ENCODE measurements at places on chromosomes 2 and 18.

- no peaks in the 10 kb centered on the region for H3K4me1 ChIP-seq
- no peaks in the 10 kb centered on the region for H3K27me3 ChIP-seq
- H3K36me3 ChIP-seq, result no peaks in the 10 kb centered on the region
- no peak overlapping the region for H3K27ac ChIP-seq
- no peak for DNase-seq
Measured at GRCh38 chr18:12574494-12575185, 83.3 kb downstream of the SPIRE1 start.

GRCh38 chr18:2908946-2909335, 62.1 kb downstream of the EMILIN2 start:
- H3K36me3 ChIP-seq, result peaks cover 39% of the 10 kb centered on the region
- no peak for DNase-seq
- no peak overlapping the region for H3K4me3 ChIP-seq
- H3K27ac ChIP-seq, result no peak overlapping the region
- peaks cover 20% of the 10 kb centered on the region for H3K4me1 ChIP-seq

DNA sequence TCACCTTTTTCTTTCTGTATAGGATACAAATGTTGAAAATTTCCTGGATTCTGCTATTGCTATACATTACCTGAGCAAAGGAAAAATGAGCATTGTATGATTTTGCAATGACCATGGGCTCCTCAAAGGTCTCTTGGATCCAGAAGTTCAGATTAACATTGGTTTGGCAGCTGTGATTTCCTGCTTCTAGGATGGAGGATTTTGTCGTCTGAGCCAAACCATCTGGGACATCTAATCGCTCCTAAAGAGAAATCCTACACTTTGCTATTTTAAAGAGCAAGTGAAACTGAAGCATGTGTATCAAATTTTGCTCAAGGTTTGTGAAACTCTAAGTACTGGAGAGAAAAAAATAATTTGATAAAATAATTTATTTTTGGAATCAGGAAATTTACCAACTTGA, 115.1 kb upstream of the ST6GAL2 start:
- DNase-seq, result no peak
- no peaks in the 10 kb centered on the region for H3K36me3 ChIP-seq
- no peak overlapping the region for H3K27ac ChIP-seq
- H3K4me1 ChIP-seq, result no peaks in the 10 kb centered on the region
- H3K27me3 ChIP-seq, result no peaks in the 10 kb centered on the region

DNA sequence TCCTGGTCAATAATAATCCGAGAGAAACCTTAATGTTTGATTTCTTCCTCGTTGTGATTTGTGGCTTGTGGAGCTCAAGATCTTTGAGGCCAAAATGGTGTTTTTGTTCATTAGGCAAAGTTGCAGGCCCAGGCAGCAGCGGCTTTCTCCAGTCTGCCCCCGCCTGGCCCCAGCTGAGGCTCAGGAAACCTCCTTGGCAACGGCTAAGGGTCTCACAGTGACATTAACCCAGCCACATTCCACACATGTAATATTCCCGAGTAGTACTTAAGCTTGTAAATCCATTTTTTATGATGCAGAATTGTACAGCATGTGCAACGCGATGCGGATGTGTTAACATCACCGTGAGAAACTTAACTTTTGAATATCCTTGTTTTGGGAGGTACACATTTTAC, 200.1 kb downstream of the BCL11A start:
- no peak overlapping the region for H3K4me3 ChIP-seq
- no peak for DNase-seq
- no peaks in the 10 kb centered on the region for H3K27me3 ChIP-seq

GRCh38 chr2:127371037-127371436, 16.7 kb downstream of the MAP3K2 start:
- DNase-seq, result no peak
- H3K27ac ChIP-seq, result no peak overlapping the region
- H3K4me3 ChIP-seq, result no peak overlapping the region
- H3K27me3 ChIP-seq, result no peaks in the 10 kb centered on the region
- H3K4me1 ChIP-seq, result no peaks in the 10 kb centered on the region

DNA sequence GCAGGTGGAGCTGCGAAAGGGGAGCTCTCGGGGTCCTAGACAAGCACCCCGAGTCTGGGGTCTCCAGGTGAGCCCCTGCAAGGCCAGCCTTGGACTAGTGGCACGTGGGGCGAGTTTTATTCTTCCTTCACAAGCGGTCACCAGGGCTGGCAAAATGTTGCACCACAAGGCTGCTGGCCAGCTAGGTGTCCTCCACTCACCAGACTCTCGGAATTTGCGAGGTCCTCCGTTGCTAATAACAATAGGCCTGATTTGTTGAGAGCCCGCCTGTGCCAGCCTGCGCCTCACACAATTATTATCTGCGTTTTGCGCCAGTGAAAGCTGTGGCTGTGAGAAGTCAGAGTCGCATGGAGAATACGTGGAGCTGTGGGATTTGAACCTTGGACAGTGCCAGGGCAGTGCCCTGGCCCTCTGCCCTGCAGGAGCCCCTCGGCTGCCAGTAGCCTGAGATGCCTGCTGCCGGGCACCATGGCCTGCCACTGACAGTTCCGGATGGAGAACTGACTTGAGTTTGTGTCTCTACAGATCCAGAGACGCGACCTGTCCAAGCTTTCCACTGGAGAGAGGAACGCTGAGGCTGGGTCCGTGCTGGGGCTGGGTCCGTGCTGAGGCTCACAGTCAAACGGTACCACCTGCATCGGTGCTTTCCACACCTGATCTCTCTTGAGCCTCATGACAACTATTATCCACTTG, 77.6 kb upstream of the ODC1 start:
- no peak for DNase-seq
- no peaks in the 10 kb centered on the region for H3K27me3 ChIP-seq
- no peak overlapping the region for H3K27ac ChIP-seq

DNA sequence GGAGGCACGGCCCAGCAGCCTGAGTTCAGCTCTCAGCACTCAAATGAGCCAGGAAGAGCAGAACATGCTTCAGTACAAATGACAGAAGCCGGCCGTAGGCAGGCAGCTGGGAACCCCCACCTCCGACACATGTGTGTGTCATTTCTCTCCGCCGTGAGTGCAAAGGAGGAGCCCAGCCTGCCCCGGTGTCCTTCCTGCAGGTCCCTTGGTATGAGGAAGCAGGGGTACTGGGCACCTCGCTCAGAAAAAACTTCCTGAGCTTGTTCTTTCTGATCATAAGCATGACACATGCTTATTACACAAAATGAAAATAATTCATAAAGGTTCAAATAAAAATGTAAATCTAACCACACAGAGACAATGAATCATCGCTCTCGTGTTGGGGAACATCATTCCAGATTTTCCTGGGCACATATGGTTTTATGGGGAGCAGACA, 35.3 kb downstream of the KCNF1 start:
- H3K36me3 ChIP-seq, result no peaks in the 10 kb centered on the region
- no peaks in the 10 kb centered on the region for H3K4me1 ChIP-seq
- peaks cover 5% of the 10 kb centered on the region for H3K27me3 ChIP-seq
- no peak for DNase-seq
- H3K4me3 ChIP-seq, result no peak overlapping the region

DNA sequence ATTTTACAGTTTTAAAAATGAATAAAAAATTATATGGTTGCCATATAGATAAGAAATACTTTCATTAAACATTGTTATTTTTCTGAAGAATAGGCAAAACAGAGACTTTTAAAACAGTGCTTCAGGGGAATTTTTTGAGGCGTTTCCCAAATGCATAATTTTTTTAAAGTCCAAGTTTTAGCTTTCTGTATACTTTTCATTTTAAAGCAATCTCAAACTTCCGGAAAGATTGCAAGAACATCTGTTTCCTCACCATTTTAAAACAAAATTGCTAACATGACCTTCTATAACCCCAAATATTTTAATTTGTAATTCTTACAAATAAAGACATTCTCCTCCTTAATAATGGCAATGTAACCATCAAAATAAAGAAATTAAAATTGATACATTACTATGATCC, 15.1 kb upstream of the MBD2 start:
- H3K4me1 ChIP-seq, result peaks cover 11% of the 10 kb centered on the region
- no peak overlapping the region for H3K27ac ChIP-seq
- DNase-seq, result no peak
- no peak overlapping the region for H3K4me3 ChIP-seq
- no peaks in the 10 kb centered on the region for H3K36me3 ChIP-seq

DNA sequence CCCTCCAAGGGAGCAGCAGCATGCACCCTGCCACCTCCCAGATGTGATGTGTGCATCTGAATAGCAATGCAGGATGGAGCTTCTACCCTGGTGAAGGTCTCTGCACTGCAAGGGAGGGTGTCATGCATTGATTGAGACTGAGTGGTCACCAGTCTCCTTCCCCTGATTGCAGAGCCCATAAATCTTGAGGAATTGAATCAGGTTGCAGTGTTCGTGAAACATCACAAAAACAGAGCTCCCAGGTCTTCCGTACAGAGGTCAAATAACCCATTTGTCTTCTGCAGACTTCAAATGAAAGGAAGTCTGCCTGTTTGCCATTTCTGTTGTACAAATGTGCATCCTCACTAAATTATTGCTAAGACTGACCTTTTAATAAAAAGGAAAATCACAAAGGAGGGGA, 136.8 kb downstream of the WDSUB1 start:
- no peak overlapping the region for H3K27ac ChIP-seq
- DNase-seq, result no peak
- peaks cover 4% of the 10 kb centered on the region for H3K36me3 ChIP-seq
- no peaks in the 10 kb centered on the region for H3K27me3 ChIP-seq
- H3K4me3 ChIP-seq, result no peak overlapping the region

GRCh38 chr2:163370169-163370886, 365.5 kb downstream of the FIGN start:
- H3K27me3 ChIP-seq, result no peaks in the 10 kb centered on the region
- no peak overlapping the region for H3K27ac ChIP-seq
- H3K36me3 ChIP-seq, result no peaks in the 10 kb centered on the region
- no peak for DNase-seq
- no peak overlapping the region for H3K4me3 ChIP-seq

- H3K27me3 ChIP-seq, result no peaks in the 10 kb centered on the region
- H3K27ac ChIP-seq, result no peak overlapping the region
- H3K4me1 ChIP-seq, result no peaks in the 10 kb centered on the region
Measured at GRCh38 chr2:171173087-171173486, 12.4 kb upstream of the TLK1 start.

DNA sequence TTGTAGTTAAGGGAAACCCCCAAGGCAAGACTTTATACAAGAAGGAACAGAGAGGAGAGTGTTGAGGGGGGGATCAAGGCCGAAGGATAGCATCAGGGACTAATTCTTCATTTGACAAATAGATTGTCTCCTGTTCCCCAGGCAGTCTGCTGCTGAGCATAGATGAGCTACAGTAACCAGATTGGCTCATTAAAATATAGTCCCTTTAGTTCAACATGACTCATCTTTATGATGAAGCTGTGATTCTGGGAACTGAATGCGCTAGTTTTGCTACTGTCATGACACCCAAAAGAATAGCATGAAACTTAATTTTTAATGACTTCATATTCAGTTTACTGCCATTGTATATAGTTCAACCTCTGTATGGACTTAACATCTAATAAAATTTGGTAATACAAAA, 35.5 kb downstream of the TMEFF2 start:
- no peaks in the 10 kb centered on the region for H3K36me3 ChIP-seq
- no peak for DNase-seq
- H3K27me3 ChIP-seq, result no peaks in the 10 kb centered on the region
- H3K27ac ChIP-seq, result no peak overlapping the region
- H3K4me1 ChIP-seq, result peaks cover 12% of the 10 kb centered on the region

GRCh38 chr2:161119483-161119882, 40.7 kb upstream of the TANK start:
- H3K27ac ChIP-seq, result no peak overlapping the region
- H3K27me3 ChIP-seq, result no peaks in the 10 kb centered on the region
- H3K4me1 ChIP-seq, result peaks cover 13% of the 10 kb centered on the region

- H3K27ac ChIP-seq, result no peak overlapping the region
- peaks cover 6% of the 10 kb centered on the region for H3K27me3 ChIP-seq
- DNase-seq, result no peak
- H3K4me1 ChIP-seq, result peaks cover 4% of the 10 kb centered on the region
- H3K36me3 ChIP-seq, result no peaks in the 10 kb centered on the region
- no peak overlapping the region for H3K4me3 ChIP-seq
Measured at GRCh38 chr18:58842978-58843687, 21.5 kb upstream of the ZNF532 start.

DNA sequence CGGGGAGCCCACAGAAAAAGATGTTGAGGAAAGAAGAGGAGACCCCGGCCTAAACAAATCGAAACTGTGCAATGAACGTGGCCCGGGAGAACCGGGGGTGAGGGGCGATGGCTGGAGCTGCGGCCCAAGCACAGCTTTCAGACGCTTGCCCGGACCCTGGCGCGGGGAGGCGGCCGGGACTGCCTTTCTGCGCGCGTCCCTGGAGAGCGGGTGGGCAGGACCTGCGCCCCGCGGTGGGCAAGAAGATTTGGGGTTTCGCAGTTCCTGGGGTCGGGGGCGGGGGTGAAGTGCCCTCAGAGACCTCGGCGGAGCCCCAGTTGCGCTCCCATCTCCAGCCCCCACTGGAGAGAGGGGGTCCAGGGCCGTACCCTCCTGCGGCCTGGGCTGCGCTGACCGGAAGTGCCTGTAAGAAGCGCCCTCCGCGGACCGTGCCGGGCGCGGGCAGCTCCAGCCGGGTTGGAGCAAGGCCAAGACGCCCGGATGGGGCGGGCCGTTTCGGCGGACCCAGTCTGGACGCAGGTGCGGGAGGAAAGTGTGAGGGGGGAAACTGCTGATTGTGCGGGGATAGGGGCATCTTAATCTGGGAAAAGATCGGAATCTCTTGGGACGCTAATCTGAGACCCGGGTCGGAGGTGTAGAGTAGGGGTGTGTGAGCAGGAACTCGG, 11.6 kb downstream of the EN1 start:
- H3K36me3 ChIP-seq, result no peaks in the 10 kb centered on the region
- H3K27ac ChIP-seq, result no peak overlapping the region
- peaks cover 14% of the 10 kb centered on the region for H3K4me1 ChIP-seq
- DNase-seq, result no peak

DNA sequence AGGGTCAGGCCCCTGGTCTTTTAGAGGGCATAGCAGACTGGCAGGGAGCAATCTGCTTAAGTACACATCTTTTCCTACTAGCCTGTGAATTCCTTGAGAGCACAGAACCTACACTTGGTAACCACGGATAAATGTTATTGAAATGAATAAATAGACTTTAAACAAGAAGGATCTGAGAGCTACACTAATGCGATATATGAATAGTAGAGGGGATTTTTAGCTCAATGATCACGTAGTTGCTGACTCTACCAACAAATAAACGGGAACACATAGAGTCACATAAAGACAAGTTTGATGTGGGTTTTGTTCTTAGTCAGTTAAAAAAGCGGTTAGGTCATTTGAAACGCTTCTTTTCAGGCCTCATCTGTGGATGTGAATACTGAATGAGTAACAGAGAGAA, 290.3 kb upstream of the CCDC68 start:
- H3K27me3 ChIP-seq, result no peaks in the 10 kb centered on the region
- H3K4me1 ChIP-seq, result no peaks in the 10 kb centered on the region
- peaks cover 27% of the 10 kb centered on the region for H3K36me3 ChIP-seq
- no peak for DNase-seq
- no peak overlapping the region for H3K27ac ChIP-seq

GRCh38 chr2:989781-990467, 39.3 kb downstream of the SNTG2 start:
- H3K27ac ChIP-seq, result no peak overlapping the region
- H3K4me1 ChIP-seq, result peaks cover 2% of the 10 kb centered on the region
- no peaks in the 10 kb centered on the region for H3K27me3 ChIP-seq
- H3K36me3 ChIP-seq, result no peaks in the 10 kb centered on the region
- no peak overlapping the region for H3K4me3 ChIP-seq
